ENCODE measurements at places on chromosomes 2 and 18. TPM values are rescaled to one million over a fixed set of nuclear protein-coding genes. Genes with fewer than 3 reads are reported as not detected.

Gene DES
- 1.4 TPM for total RNA-seq

Gene CXCR2
- 0.23 TPM for total RNA-seq

Gene CIB4
- total RNA-seq: not detected

Gene FBXO36
- 12.7 TPM for total RNA-seq

Gene VIL1
- total RNA-seq: not detected

Gene CBLN2
- 127 TPM for total RNA-seq
